ENCODE measurements at places on chromosomes 2 and 18. TPM values are rescaled to one million over a fixed set of nuclear protein-coding genes. Genes with fewer than 3 reads are reported as not detected.
A peak's percentile ranks its signal among the peaks of the same experiment; 100 is the strongest.

CENPA gene
- 45.8 TPM for total RNA-seq

AQP12B gene
- total RNA-seq = not detected

SYT4 gene
- not detected for total RNA-seq

DNA sequence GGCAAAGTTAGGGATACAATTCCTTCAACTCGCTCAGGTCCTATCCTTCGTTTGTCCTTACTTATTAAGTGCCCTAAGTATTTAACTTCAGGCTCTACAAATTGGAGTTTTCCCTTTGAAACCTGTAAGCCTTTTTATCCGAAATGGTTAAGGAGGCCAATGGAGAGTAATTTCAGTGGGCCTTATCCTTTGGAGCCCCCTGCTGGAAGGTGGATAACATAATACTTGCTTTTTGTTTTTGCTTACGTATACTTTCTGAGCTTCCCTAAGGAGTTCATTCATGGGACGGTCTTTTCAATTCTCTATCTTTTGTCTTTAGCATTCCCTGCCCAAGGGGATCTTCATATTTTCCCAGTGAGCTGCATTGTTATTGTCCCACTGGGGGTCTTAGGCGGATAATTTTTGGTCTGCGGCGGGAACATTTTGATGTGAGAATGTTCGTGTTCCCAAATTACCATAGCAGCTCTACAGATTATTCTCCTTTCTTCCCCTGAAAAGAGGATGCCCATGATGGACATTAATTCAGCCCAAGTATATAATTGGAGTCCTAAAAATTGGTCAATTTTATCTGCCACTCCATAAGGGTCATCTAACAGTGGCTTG lies 34.4 kb upstream of the TRAPPC8 start:
- DNase-seq = peak; percentile 54

DNA sequence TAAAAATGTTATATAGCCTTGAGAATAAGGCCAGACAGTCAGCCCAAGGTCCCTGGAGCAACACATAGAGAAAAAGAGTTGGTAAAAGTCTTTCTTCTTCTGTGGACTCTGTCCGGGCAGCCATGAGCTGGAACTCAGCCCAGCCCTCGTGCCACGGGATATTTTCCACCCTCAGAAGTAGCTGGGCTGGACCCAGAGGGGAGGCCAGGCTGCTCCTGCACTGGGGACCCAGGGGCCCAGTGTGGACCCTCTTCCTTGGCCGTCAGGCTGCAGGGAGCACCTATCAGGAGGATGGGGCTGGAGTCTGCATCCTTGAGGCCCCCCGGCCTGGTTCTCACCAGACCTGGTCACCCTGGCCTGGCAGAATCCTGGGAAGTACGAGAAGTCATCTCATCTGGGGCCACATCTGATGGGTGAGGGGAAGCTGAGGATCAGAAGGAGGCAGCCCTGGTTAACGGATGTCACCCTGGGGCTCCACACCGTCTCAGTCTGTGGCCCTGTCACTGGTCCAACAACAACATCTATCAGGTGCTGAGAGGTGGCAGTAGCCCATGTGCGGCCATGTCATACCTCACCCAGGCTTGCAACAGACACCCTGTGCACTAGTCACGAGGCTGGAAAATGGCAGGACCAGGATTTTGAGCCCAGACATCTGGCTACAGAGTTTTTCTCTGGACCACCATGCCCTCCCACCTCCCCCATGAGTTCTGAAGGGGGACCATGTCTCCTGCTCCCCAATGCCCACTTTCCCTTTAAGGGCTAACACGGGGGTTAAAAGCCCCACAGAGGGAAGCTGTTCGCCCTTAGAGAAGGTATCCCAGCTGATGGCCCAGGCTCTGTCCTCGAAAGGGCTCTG lies 33.0 kb downstream of the SDC1 start:
- DNase-seq = no peak

DNA sequence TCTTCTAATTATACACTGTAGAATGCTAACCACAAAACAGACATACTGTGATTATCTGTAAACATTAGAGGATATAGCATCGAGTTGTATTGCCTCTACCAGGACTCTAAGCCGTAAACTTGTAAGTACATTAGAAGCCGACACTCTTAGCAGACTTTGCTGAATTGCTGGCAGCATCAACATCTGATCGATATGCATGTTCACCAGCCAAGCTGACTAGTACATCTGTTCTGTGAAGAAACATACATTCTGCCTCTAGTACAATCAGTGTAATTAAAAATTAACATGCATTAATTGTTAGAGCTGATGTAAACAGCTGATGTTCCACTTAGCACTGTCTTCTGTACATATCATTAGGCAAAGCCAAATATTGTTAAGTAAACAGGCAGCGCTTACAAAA lies 502.2 kb downstream of the NR4A2 start:
- DNase-seq = no peak

DNA sequence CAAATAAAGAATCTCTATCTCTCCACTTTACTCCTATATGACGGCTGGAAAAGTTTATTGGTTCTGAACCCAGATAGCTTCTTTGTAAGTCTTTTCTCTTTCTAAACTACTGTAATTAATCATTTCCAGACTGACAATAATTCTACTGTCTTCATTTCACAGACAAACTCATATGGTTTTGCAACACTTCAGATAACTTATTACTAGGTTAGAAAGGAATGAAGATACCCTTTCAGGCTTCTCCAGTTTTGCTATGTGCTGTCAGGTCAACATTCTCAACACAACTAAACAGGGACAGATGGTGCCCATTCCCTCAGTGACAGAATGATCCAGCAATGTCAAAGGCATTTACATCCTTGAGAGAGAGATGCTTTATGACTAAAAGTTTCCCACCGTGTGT lies 198.5 kb upstream of the ITGA4 start:
- no peak for DNase-seq

Measured in HCT116 (cell line).